ENCODE measurements at places on chromosomes 4 and X.

DNA sequence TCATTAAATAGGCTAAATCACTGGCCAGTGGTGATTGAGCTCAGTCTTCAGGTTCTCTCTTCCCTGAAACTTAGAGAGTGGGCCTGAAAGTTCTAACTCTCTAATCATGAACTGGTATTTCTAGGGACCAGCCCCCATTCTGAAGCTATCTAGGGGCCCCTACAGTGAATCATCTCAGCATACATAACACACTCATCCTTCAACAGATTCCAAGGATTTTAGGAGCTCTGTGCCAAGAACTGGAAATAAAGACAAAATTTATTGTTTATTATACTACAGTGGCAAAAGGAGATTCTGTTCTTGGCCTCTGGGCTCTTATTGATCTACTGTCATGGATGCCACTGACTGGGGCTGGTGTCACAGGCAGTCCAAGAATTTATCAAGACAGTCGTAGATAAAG, 263.8 kb upstream of the IGFBP7 start:
- no peak for DNase-seq

DNA sequence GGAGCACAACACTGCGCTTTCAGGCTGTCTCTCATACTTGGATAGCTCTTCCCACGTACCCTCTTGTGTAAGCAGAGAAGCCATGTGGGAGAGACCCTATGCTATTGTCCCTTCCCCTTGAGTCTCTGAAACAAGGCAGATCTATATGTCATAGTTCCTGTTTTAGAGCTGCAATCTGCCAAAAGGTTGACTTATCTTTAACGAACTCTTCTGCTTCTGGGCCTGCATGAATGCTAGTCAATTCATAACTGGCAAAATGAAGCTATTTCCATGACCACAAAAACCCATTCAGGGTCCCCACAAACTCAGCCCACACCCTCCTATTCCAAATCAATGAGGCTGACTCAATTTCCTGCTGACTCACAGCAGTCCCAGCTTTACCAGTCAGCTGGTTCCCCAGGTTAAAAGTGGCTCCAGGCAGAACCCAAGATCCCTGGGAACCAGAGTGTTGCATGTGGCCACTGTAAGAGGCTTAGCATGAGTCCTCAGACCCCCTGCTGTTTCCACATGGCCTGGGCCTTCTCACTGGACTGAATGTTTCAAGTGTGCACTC, 25.3 kb upstream of the SOD3 start:
- no peak for DNase-seq

DNA sequence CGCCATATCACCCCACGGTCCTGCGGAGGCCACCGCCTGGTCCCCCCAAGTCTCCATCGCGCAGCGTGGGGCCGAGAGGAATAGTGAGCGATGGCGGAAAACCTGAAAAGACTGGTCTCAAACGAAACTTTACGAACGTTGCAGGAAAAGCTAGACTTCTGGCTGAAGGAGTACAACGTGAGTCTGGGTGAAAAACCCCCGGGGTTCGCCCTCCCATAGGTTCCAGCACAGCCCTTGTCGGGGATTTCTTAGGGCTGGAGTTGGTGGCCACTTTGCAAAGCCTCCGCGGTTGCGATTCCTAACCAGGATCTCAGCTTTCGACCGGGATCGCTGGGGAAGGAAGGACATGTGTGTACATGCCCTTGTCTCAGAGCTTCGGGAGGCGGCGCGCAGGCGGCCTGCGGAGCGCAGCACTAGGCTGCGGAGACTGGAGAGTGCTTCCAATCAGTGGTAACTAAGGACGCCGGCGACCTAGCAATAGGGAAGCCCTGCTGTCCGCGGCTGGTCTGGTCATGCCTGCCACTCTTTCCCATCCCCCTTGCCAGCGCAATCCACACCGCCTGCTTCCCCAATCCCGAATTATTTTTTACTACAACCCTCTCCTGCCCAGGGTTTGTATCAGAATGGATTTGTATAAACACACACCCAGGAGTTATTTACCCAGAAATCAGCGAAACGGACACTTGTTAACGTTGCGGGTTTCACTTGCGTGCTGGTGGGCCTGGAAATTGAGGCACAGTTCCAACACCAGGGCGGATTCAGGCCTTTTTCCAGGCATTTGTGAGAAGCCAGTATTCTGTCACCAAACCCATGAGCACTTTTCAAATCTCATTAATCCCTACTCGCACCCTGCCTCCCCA, 741 bp downstream of the SPATA18 start:
- no peak for DNase-seq

DNA sequence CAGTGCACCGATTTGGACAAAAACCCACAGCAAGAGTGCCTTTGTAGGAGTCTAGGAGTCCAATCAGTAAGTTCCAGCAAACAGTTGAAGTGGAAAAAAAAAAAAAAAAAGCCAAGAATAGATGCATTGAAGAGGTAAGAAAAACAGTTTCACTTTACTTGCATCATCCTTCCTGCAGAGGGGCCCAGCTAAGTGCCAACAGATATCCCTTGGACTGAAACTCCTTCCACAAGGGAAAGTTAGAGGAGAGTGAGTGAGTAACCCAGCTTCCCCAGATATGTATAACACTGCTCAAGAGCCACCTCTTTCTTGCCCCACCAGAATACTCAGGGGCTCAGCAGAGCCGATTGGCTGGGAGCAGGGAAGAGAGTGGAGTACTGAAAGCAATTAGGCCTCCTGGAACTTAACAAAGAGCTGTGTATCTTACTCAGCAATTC, 617.7 kb upstream of the SMIM31 start:
- DNase-seq: no peak

DNA sequence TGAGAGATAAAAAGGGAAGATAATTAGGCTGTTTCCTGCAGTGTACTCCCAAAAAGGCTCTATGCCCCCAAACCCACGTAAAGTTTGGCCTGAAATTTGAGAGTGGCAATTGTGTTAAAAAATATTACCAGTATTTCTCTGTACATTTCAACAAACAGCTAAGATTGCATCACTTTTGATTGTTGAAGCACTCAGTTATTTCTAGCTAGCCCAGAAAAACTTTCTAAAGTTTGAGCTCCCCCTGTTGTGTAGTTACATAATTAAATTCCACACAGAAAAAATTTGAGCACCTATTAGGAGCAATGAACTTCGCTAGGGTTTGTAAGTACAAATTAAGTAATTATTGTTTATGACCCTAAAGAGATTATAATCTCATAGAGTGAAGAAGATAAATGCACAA, 109.4 kb downstream of the DLG3 start:
- DNase-seq: no peak

DNA sequence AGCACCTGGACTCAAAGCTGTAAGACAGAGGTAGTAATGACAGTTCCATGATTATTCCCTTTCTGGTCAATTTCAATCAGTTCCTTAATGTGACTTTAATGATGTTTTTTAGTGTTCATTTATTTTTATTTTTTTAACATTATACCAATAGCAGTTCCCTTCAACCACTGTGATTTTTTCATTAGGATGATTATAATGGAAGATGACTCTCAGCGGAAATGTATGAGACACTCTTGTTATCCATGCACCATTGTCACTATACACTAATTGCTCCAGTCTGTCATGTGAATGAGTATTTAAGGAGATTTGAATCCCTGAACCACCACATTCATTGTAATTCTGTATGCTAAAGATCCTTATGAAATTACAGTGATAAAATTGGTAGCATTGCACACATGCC, 2102.3 kb upstream of the AGA start:
- DNase-seq: no peak

GRCh38 chr4:155777971-155778735, 19.3 kb downstream of the GUCY1B1 start:
- DNase-seq: no peak

DNA sequence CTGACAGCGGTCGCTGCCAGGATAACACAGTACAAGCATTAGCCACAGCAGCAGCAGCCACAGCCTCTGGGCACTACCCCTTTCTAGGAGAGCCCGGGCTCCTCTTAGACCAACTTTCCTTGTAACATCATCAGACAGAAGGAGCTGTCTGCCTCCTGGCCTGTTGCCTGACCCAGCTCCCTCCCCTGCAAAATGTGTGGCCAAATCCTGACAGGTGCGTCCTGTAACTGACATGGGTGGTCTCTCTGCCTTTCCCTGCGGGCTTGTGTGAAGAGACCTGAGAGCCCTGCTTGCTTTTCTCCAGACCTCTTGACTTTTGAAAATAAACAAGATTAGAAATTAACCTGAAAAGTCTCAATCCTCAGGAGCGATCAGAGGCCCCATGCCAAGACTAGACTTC, 824.9 kb downstream of the RAPGEF2 start:
- no peak for DNase-seq

GRCh38 chrX:66071126-66071525, 31.2 kb upstream of the VSIG4 start:
- no peak for DNase-seq

- DNase-seq: no peak
Observed at GRCh38 chr4:164368894-164369293, 385.0 kb upstream of the SMIM31 start.

DNA sequence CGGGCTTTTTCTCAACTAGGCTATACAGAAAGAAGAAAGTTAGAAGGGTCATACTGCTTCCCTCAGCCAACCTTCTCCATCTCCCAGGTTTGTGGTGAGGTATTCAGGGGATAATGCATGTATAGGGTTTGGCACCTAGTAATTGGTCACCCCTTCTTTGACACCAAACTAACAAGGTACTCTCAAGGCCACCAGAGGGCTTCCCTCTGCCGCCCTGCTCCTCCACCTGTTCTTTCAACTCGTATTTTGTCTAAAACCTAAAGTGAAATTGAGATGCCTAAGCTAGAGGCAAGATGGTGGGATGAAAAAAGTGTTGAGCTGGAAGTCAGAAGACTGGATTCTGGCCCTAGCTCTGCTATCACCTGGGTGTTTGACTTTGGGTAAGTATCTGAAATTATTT, 22.0 kb downstream of the CT47C1 start:
- DNase-seq: no peak

All from stimulated activated CD8-positive, alpha-beta memory T cell treated with anti-CD3 and anti-CD28 coated beads, Interleukin-4, amount 100 ng/mL, for 1 hour (primary cell).